ENCODE measurements at places on chromosomes 4 and X.

GRCh38 chr4:126658411-126658810 lies 974.3 kb upstream of the INTU start:
- no peak for DNase-seq

GRCh38 chrX:112889400-112889799 lies 48.8 kb upstream of the AMOT start:
- DNase-seq: no peak

- no peak for DNase-seq
Observed at GRCh38 chr4:3781997-3782930, 16.1 kb downstream of the ADRA2C start.

- DNase-seq: peak; percentile 32
Observed at GRCh38 chr4:2811830-2812611, 19.1 kb downstream of the SH3BP2 start.

DNA sequence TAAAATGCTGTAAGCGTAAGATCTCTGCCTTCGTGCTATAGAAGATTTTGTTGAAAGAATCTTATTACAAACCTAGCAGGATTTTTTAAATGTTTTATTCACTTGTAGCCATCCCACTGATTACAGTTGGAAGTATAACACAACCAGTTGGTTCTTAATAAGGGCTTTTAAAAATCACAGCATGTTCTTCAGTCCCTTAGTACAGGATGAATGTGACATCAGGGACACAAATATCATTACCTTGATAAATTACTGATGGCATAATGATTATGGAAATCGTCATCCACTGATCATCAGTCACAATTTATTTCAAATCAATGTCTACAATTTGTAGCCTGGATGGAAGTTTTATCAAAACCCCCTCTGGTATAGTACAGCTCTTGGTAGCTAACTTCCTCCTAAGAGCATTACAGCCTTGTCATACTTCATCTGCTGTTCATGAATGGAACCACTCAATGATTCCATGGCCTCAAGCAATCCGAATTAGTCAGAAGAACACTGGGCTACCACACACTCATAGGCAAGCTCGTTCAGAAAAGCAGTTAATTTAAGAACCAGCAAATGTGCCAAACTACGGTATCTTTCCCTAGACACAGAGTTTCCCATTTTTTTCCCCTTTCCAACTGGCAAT lies 389.2 kb upstream of the TENM3 start:
- no peak for DNase-seq

- no peak for DNase-seq
Observed at GRCh38 chrX:17567187-17567586, 170.1 kb upstream of the SCML1 start.

GRCh38 chr4:150123087-150123486 lies 44.8 kb downstream of the DCLK2 start:
- DNase-seq: no peak

DNA sequence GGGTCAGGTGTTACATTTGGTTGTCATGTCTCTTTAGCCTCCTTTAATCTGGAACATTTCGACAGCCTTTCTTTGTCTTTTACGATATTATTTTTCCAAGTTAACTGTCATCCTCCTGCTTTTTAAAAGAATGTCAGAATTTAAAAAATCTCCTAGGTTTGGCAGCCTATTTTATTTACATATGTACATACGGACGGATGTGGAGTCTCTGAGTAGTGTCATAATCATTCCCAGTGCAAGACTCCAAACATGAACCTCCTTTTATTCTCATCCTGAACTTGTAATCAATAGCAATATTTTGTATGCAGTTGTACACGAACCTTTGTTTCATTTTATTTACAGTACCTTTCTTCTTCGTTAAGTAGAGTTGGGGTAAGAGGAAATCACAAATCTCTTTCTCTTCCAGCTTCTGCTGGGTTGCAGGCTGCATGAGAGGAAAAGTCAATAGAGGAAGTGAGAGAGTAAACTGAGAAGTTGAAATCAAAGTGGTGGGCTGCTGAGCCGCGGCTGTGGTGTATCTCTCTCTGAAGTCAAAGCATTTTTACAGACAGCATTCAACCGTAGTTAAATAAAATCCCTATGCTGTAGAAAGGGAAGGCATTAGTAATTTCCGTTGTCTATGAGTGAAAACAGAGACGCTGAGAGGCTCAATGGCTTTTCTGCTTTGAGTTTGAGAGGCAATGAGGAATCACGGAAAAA lies 53.9 kb upstream of the RPS6KA3 start:
- DNase-seq: no peak

- no peak for DNase-seq
Observed at GRCh38 chrX:78092296-78092695, 11.8 kb upstream of the PGK1 start.

- DNase-seq: no peak
Observed at GRCh38 chr4:167111092-167111491, 123.2 kb downstream of the SPOCK3 start.

DNA sequence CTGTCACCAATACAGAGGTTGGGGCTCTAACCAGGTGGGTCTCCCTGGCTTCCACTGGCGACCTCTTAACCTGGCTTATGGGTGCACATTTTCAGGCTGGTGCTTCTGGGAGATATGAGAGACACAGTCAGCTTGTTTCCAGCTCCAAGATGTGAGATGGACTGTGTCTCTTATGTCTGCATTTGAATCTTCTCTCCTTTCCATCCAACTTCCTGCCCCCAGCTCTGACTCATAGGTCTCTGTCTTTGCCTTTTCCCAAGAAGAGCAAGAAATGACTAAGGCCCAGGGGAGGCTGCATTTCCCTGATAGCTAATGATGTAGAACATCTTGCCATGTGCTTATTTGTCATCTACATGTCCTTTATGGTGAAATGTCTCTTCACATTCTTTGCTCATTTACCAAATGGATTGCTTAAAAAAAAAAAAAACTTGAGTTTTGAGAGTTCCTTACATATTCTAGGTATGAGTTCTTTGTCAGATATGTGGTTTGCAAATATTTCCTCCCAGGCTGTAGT lies 3.2 kb upstream of the UXT start:
- no peak for DNase-seq

GRCh38 chr4:73573794-73574528 lies 46.3 kb downstream of the RASSF6 start:
- no peak for DNase-seq

DNA sequence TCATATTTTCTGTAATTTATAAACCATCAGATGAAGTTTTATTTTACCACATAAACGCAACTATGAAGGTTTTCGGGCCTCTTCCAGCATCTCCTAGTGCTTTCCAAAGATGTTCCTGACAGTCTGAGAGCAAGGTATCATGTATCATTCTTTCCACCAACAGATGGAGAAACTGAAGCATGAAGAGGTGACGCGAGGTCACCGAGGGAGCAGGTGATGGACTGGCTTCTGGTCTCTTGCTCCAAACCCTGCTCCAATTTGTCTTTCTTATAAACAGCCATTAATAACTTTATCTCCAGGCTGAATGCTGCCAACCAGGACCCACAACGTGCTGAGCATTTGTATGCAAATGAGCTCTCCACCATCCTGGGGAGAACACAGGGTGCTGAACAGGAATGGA lies 86.3 kb upstream of the MAML3 start:
- no peak for DNase-seq

GRCh38 chr4:81412946-81413495 lies 58.7 kb downstream of the RASGEF1B start:
- DNase-seq: no peak

DNA sequence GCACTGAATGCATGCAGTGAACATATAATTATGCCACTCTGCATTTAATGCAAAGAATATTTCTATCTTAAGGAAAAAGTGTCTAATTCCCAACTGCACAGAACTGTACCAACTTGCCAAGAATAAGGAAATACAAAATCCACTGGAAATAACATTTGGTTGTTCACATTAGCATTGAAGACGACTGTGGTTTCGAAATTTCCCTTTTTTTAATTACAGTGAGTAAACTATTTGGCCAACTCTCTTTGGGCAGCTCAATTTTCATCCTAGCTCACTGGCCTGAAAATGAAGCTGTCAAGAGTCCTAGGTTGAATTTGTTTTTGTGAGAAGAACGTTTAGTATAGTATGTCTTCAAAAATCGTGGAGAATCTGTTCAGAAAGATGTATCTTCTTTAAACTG lies 81.6 kb upstream of the MID1 start:
- DNase-seq: no peak

DNA sequence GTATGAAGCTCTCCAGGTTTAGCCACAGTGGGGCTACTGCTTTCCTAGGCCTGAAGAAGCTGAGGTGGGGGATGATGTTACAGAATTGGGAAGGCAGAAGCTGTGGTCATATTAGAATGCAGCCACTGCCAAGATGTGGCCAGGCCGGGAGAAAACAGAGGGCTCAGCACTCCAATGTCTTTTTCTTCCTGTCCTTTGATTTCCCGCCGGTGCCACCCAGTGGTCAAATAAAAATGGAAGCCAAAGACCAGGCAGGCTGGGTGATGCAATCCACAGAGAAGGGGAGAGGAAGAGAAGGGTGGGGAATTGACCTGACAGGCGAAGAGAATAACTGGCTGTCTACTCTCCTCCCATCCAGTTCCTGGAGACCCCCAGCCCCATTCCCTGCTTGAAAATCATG lies 94.9 kb upstream of the SHISA3 start:
- no peak for DNase-seq

GRCh38 chr4:104941661-104942062 lies 205.0 kb upstream of the TET2 start:
- DNase-seq: no peak

GRCh38 chr4:74364652-74365491 lies at the start of gene EREG:
TSS of gene EREG (plus strand) at chr4:74365145. CDS start at chr4:74365309, 164 bp downstream.
- no peak for DNase-seq

- no peak for DNase-seq
Observed at GRCh38 chrX:23699636-23700194, 32.4 kb downstream of the PRDX4 start.

DNA sequence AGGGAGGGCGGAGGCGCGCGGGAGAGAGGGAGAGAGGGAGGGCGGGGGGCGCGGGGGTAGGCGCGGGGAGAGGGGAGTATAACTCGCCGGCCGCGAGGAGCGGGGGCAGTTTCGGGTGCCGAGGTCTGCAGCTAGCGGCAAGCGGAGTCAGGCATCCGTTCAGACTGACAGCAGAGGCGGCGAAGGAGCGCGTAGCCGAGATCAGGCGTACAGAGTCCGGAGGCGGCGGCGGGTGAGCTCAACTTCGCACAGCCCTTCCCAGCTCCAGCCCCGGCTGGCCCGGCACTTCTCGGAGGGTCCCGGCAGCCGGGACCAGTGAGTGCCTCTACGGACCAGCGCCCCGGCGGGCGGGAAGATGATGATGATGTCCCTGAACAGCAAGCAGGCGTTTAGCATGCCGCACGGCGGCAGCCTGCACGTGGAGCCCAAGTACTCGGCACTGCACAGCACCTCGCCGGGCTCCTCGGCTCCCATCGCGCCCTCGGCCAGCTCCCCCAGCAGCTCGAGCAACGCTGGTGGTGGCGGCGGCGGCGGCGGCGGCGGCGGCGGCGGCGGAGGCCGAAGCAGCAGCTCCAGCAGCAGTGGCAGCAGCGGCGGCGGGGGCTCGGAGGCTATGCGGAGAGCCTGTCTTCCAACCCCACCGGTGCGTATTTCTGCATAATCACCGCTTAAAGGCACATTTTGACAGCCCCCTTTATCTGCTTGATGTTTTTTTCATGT lies at the start of gene POU4F2:
POU4F2 (plus strand) TSS at position 108 of the 720 bp plus-strand sequence; CDS start at position 356, 248 bp downstream.
- no peak for DNase-seq

DNA sequence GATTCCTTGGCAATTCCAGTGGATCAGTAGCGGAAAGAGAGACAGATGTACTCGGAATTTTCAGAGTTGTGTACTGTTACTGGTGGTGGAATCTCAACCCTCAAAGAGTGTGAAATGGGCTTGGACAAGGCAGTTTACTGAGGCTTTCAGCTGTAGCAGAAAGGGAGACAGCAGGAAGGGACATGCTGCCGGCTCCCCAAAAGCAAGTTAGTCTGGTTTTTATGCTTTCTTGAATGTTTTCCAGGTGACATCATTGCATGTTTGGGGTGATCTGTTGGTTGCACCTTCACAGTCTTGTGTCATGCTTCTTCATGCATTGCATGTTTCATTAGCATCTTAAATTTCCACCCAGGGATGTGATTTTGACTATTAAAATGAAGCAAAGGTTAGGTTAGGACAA lies 1282.2 kb downstream of the ADGRL3 start:
- DNase-seq: no peak

GRCh38 chrX:21974011-21974385 lies 33.5 kb downstream of the SMS start:
- DNase-seq: no peak

- no peak for DNase-seq
Observed at GRCh38 chr4:73650250-73650649, 30.0 kb upstream of the RASSF6 start.

DNA sequence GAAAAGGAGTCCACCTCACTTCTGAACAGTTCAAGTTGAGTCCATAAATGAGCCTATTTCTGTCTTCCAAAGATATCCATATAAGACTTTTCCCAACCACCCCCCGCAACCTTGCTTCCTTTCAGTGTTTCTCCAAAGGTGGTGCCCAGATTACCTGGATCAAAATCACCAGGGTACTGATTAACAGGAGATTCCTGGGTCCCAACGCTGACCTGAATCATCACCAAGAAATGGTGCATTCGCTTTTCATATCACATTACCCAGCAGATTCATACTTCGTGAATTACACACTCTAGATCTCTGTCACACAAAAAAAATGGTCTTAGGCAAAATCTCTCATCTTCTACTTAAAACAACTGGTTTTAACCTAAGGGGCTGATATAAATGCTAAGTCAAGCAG lies 2.1 kb upstream of the GALNT7 start:
- DNase-seq: no peak

DNA sequence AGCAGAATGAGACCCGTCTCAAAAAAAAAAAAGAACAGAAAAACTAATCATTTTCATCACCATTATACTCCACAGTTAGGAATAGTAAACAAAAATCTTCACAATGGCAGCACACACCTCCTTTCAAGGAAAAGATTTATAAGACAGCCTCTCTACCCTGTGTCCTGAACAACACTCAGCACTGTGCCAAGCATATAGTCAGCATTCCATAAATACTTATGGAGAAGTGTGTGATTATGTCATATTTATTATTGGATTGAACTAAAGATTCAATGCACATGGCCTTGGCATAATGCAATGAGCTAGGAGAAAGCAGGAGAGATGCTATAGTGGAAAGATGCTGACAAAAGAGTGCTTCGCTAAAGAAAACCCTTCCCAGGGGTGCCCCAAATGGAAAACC lies 52.6 kb downstream of the FAM114A1 start:
- no peak for DNase-seq
